ENCODE measurements at places on chromosomes 1 and 21. TPM values are rescaled to one million over a fixed set of nuclear protein-coding genes. Genes with fewer than 3 reads are reported as not detected.

- DNase-seq = no peak
- no peaks in the 10 kb centered on the region for H3K36me3 ChIP-seq
- H3K27me3 ChIP-seq = no peaks in the 10 kb centered on the region
- peaks cover 11% of the 10 kb centered on the region for H3K4me1 ChIP-seq
- H3K4me3 ChIP-seq = no peak overlapping the region
These were observed 76.4 kb upstream of the IFFO2 start for GRCh38 chr1:19032701-19033514.

DNA sequence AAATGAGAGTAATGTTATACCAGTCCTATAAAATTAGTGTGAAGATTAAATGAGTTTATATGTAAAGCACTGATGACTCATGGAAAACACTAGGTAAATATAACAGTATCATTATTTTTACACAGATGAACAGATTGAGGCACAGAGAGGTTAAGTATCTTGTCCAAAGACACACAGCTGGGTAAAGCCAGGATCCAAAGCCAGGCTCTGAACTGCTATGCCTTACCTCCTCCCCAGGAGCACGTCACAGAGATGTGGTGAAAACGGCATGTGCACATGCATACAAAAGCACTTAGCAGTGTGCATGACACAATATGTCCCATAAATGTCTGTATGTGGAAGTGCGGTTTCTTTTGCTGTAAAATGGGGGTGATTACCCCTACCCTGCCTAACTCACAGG, 56.9 kb downstream of the MAN1C1 start:
- no peak overlapping the region for H3K4me3 ChIP-seq
- no peak for DNase-seq
- peaks cover 11% of the 10 kb centered on the region for H3K27me3 ChIP-seq
- H3K4me1 ChIP-seq = no peaks in the 10 kb centered on the region
- H3K36me3 ChIP-seq = no peaks in the 10 kb centered on the region

DNA sequence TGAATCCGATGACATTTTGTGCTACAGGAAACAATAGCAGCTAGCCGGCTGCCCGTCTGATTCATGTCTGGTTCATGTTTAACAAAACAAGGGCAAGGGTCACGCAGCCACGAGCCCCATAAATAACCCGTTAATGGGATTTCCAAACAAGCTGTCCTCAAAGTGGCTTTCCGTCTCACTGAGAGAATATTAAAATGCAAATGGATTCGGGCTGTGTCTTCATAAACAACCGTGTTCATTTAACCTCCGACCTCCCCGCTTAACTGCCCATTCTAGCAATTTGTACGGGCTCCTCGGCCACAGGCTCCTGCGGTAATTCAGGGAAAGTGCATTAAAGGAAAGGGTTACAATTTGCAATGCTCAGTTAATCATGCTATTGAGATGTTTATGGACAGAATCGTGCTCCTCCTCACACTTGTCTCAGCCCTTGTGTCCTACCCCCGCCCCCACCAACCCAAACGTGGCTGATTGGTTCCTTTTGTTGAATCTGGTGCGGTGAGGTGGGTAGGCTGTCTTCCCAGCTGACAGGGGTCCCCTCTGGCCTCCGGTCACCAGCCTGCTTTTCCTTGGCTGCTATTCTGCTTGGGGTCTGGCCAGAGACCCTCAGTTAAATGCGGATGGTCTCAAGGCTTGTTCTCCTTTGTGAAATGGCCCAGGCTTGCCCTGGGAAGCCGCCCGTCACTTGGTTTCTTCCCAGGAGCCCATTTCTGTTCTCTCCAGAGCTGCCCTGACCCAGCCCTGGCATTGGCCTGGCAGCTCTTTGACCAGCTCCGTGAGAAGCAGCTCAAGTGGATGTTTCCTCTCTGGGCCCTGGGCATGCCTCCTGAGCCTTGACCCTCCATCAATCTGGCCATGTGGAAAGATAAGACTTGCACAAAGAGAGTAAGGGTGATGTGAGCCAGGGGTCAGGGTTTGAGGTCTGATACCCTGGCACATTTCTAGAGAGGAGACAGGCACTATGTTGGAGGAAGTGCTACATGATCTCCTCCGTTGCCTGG, 200.7 kb upstream of the POU3F1 start:
- no peaks in the 10 kb centered on the region for H3K4me1 ChIP-seq
- H3K27me3 ChIP-seq = peaks cover 12% of the 10 kb centered on the region
- H3K4me3 ChIP-seq = no peak overlapping the region
- no peak overlapping the region for H3K27ac ChIP-seq
- no peak for DNase-seq

GRCh38 chr21:42659416-42660117, 6.1 kb downstream of the PDE9A start:
- H3K4me3 ChIP-seq = no peak overlapping the region
- H3K27me3 ChIP-seq = peaks cover 13% of the 10 kb centered on the region
- H3K4me1 ChIP-seq = no peaks in the 10 kb centered on the region
- H3K27ac ChIP-seq = no peak overlapping the region
- no peaks in the 10 kb centered on the region for H3K36me3 ChIP-seq
- DNase-seq = no peak

GRCh38 chr1:145959957-145960467, 2.2 kb upstream of the LIX1L start:
- no peaks in the 10 kb centered on the region for H3K36me3 ChIP-seq
- peaks cover 62% of the 10 kb centered on the region for H3K4me1 ChIP-seq
- H3K27me3 ChIP-seq = no peaks in the 10 kb centered on the region
- H3K27ac ChIP-seq = no peak overlapping the region

DNA sequence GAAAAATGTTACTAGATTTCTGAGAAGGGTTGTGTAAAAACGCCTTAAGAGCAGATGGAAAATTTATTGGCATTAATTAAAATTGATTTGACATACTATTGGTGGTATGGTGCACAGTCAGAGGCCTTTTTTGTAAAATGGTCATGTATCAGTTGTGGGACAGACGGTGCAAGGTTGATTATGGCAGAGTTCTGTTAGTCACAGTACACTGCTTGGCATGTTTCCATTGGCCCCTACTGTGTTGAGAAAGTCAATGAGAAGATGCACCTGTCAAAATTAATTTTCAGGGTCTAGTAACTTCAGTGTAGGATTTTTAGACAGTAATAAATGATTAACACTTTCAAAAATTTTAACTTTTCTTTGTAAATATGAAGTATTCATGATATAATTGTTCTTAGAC, 4.4 kb downstream of the B3GALT2 start:
- no peak overlapping the region for H3K4me3 ChIP-seq
- peaks cover 25% of the 10 kb centered on the region for H3K4me1 ChIP-seq

- no peaks in the 10 kb centered on the region for H3K4me1 ChIP-seq
- peak; percentile 47 for DNase-seq
- H3K4me3 ChIP-seq = no peak overlapping the region
- no peaks in the 10 kb centered on the region for H3K36me3 ChIP-seq
- H3K27me3 ChIP-seq = no peaks in the 10 kb centered on the region
These were observed 631.6 kb upstream of the CAMK1G start for GRCh38 chr1:208951908-208952307.

DNA sequence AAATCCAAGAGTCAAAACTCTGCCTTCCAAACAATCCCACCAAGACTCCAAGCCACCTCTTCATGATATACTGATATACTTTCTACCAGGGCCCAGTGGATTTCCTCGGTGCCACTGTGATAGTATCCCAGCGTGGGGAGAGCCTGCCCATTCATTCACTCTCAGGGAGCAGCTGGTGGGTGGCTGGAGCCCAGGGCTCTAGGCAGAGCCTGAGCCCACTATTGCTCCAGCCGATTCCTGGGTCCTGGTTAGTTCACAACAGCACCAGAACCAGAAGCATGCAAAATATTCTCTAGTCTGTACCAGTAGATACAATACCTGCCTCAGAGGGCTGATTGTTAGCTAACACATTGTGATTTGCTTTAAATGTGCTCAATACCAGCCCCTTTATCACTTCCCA, 831 bp downstream of the CSRP1 start:
- no peak for DNase-seq
- H3K36me3 ChIP-seq = no peaks in the 10 kb centered on the region
- H3K4me3 ChIP-seq = peak overlapping the region; percentile 57

DNA sequence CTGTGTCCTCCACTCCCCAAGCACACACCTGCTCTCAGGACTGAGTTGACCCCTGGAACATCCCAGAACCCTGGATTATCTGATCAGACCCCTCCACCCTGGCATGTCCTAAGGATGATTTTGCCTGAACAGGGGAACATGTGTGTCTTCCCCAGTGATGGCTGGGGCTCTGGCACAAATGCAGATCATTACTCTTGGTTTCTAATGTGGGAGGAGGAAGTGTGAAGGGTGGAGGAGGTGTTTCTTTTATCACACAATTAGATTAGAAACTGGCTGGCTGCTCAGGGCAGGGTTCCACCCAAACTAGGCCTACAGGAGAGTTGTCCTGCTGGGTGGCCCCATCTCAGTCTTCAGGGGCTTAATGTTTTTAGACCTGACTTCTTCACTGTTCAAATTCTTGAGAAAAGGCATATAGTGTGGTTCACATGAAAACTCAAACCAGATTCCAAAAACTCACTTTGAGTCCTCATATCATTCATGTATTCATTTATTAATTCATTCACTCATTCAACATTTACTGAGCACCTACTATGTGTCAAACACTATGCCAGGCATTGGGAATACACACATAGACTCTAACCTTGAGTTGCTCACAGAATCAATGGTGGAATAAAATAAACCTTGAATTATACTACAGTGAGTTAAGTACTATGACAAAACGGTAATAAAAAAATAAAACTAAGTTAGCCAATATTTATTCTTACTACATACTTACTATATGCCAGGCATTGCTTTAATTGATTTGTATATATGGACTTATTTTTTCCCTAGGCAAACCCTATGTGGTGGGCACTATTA, 221.8 kb upstream of the JUN start:
- peaks cover 2% of the 10 kb centered on the region for H3K4me1 ChIP-seq
- no peaks in the 10 kb centered on the region for H3K36me3 ChIP-seq
- no peak overlapping the region for H3K27ac ChIP-seq

- no peaks in the 10 kb centered on the region for H3K27me3 ChIP-seq
- H3K36me3 ChIP-seq = no peaks in the 10 kb centered on the region
- peak overlapping the region; percentile 96 for H3K27ac ChIP-seq
- no peak overlapping the region for H3K4me3 ChIP-seq
- peaks cover 26% of the 10 kb centered on the region for H3K4me1 ChIP-seq
- DNase-seq = no peak
These were observed 16.2 kb upstream of the RGS1 start for GRCh38 chr1:192559115-192560006.

DNA sequence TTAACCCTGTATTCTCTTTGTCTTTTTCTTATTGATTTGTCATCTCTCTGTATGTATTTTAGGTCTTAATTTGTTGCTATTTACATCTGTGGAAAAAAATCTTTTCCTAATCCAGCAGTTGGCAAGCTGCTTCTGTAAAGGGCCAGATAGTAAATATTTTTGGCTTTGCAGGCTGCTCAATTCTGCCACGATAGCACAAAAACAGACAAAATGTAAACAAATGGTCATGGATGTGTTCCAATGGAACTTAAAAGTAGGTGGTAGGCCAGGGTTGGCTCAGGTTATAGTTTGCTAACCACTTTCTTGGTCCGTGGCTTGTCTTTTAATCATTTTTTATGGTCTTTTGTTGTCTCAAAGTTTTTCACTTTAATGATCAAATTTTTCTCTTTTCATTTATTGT, 371.8 kb downstream of the HHAT start:
- H3K4me3 ChIP-seq = no peak overlapping the region
- no peaks in the 10 kb centered on the region for H3K36me3 ChIP-seq
- no peak for DNase-seq
- no peak overlapping the region for H3K27ac ChIP-seq

GRCh38 chr1:177442584-177442983, 271.8 kb downstream of the BRINP2 start:
- DNase-seq = no peak
- H3K4me3 ChIP-seq = no peak overlapping the region
- H3K27me3 ChIP-seq = no peaks in the 10 kb centered on the region

GRCh38 chr1:194959795-194960194, 1648.4 kb downstream of the KCNT2 start:
- no peaks in the 10 kb centered on the region for H3K36me3 ChIP-seq
- no peak overlapping the region for H3K4me3 ChIP-seq
- H3K27me3 ChIP-seq = no peaks in the 10 kb centered on the region
- no peak overlapping the region for H3K27ac ChIP-seq
- no peak for DNase-seq

- H3K27ac ChIP-seq = no peak overlapping the region
- no peaks in the 10 kb centered on the region for H3K4me1 ChIP-seq
- no peaks in the 10 kb centered on the region for H3K27me3 ChIP-seq
- no peak overlapping the region for H3K4me3 ChIP-seq
- no peak for DNase-seq
These were observed 204.4 kb downstream of the PLA2G4A start for GRCh38 chr1:187032982-187033692.

DNA sequence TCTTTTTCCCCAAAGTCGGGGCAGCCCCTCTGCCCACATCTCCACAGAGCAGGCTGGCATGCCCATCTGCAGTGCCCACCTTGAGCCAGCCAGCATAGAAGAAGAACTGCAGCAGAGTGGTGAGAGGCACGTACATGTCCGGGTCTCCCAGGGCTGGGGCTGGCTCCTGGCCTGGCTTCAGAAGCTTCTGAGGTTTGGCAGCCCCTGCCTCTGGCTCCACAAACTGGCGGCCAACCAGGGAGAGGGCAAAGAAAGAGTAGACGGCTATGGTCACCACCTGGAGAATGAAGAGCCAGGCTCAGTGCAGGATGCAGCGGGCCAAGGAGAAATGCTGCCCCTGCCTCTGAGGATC, 3.0 kb downstream of the BEST4 start:
- H3K4me3 ChIP-seq = no peak overlapping the region
- no peak overlapping the region for H3K27ac ChIP-seq
- peaks cover 5% of the 10 kb centered on the region for H3K4me1 ChIP-seq
- no peaks in the 10 kb centered on the region for H3K36me3 ChIP-seq
- no peaks in the 10 kb centered on the region for H3K27me3 ChIP-seq

DNA sequence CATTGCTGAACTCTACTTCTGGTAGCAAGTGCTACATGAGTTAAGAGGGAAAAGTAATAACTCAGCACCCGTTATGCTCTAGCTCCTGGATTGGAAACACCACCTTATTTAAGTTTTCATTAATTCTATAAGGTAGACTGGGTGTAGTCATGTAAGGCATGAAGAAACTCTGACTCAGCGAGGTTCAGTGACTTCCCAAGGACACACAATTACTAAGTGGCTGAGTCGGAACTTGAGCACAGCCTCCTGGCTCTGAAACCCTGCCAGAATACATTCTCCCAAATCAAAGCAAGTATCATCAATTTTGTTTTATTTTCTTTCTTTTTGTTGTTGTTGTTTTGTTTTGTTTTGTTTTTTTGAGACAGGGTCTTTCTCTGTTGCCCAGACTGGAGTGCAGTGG, 29.1 kb upstream of the SCCPDH start:
- H3K27me3 ChIP-seq = no peaks in the 10 kb centered on the region
- no peaks in the 10 kb centered on the region for H3K36me3 ChIP-seq
- H3K4me1 ChIP-seq = no peaks in the 10 kb centered on the region
- DNase-seq = no peak
- H3K27ac ChIP-seq = no peak overlapping the region

The S100A7A gene
- not detected for polyA plus RNA-seq

The AMY1B gene
- not detected for polyA plus RNA-seq

The ACKR1 gene
- polyA plus RNA-seq = 0.02 TPM

The AGRN gene
- polyA plus RNA-seq = 31.6 TPM

The AKIRIN1 gene
- polyA plus RNA-seq = 37.0 TPM

The MTARC1 gene
- polyA plus RNA-seq = 5.4 TPM

The ADAM30 gene
- not detected for polyA plus RNA-seq

The LCE1E gene
- polyA plus RNA-seq = not detected

Measured in SK-N-SH (cell line).